Lung microvascular endothelial cell (primary cell): ENCODE measurements at places on chromosomes 1 and 21.

DNA sequence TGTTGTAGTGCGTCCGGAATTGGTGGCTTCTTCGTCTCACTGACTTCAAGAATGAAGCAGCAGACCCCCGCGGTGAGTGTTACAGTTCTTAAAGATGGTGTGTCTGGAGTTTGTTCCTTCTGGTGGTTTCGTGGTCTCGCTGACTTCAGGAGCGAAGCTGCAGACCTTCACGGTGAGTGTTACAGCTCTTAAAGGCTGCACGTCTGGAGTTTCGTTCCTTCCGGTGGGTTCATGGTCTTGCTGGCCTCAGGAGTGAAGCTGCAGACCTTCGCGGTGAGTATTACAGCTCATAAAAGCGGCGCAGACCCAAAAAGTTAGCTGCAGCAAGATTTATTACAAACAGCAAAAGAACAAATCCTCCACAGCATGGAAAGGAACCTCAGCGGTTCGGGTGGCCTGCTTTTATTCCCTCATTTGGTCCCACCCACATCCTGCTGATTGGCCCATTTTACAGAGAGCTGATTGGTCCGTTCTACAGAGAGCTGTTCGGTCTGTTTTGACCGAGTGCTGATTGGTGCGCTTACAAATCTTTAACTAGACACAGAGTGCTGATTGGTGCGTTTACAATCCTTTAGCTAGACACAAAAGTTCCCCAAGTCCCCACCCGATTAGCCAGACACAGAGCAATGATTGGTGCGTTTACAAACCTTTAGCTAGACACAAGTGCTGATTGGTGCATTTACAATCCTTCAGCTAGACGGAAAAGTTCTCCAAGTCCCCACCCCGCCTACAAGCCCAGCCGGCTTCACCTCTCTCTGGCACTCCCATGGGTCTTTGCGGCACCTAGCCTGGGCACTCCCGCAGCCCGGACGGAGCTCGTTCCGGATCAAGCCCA, 49.6 kb upstream of the KRTAP19-8 start:
- DNase-seq, result no peak

- peak; percentile 97 for DNase-seq
These were observed 36.6 kb downstream of the PLXNA2 start for GRCh38 chr1:208207388-208208131.

- no peak for DNase-seq
These were observed 23.3 kb downstream of the KIRREL1 start for GRCh38 chr1:158016651-158017335.

DNA sequence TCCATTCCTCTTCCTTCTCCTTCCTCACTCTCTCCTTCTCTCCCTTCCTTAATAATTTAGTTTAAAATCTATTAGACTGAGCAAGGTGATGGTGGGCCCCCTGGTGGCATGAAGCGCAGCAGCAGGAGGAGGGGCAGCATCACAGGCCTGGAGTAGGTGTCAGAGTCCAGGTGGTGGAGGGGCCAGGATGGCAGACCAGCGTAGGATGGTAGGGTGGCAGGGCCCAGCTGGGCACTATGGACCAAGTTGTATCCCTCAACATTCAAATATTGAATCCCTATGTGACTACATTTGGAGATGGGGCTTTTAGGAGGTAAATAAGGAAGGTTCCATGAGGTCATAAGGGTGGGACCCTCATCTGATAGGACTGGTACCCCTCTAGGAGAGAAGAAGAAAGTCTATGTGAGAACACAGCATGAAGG, 61.0 kb downstream of the WDR4 start:
- peak; percentile 65 for DNase-seq

- DNase-seq, result no peak
These were observed 39.4 kb upstream of the FAM131C start for GRCh38 chr1:16112596-16113555.

- DNase-seq, result peak; percentile 29
These were observed 17.1 kb downstream of the ETS2 start for GRCh38 chr21:38822778-38823238.

DNA sequence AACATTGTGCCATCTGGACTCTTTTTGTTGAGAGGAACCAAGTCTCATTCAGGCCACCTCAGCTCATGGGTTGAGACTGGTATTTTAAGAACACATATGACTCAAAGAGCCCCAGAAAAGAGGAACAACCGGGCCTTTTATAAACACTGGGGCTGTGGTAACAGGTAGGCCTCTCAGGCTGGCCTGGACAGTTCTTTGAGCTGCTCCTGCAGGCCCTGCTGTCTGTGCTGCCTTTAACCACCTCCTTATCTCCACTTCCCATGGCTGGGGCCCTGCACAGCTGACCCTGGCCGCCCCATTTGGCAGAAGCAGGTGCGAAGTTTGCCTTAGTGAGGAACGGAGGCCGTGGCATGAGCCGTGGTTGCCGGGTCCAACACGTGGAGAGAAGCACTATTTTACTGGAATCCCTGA, 163.3 kb downstream of the RHOU start:
- DNase-seq, result no peak

DNA sequence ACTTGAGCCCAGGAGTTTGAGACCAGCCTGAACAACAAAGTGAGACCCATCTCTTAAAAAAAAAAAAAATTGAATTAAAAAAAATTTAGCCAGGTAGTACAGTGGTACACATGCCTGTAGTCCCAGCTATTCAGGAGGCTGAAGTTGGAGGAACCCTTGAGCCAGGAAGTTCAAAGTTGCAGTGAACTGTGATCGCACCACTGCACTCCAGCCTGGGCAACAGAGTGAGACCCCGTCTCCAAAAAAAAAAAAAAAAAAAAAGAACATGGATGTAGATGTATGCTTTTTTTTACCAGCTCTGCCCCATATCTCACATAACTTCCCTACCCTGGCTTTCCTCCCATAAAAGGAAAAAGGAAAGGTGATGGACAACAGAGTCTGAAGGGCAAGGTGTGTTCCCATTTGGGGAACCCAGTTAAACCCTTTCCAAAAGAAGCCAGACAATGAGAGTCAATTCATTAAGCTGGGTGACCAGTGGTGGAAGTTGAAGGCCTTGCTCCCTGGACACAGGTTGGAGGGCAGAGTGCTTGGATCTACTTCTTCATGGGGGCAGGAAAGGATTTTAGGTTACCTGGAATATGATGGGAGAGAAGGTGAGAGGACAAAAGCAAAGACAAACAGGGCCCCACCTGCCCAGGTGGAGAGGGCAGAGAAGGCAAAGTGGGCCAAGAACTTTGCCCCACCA, 2.9 kb downstream of the KRTCAP2 start:
- no peak for DNase-seq

GRCh38 chr21:35208104-35208503, 159.0 kb upstream of the RUNX1 start:
- DNase-seq, result no peak

- no peak for DNase-seq
These were observed 84.6 kb upstream of the B3GALT2 start for GRCh38 chr1:193270996-193271395.

DNA sequence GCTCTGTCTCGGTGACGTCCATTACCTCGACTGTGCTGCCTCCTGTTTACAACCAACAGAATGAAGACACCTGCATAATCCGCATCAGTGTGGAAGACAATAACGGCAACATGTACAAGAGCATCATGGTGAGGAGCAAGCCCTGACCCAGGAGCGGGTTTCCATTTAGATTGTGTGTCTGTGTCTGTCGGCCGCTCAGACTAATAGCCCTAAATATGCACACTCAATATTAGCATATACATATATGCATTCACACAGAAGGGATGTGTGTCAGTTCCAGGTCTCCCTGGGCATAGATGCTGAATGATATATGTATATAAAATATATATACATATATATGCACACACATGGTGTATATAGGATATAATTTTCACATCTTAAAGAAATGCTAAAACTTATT, 111.7 kb downstream of the RGL1 start:
- no peak for DNase-seq

- no peak for DNase-seq
These were observed 23.9 kb downstream of the CTNNBIP1 start for GRCh38 chr1:9886092-9886742.

GRCh38 chr1:30670240-30671060, 52.9 kb downstream of the MATN1 start:
- DNase-seq, result no peak

DNA sequence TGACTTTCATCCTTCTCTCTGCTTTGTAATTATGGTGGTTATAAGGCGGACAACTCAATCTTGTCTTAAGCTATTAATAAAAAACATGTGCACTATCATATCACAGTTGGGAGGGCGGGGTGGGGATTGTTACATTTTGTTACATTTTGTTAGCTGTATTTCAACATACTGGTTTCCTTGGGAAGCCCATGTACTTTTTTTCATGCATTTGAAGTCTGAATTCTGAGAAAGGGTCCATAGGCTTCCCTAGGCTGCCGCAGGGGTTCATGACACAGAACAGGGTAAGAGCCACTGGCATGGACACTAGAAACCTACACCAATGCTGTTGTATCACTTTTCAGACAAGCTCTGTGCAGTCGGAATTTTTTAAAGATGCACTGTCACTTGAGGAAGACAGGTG, 178.8 kb downstream of the ETS2 start:
- no peak for DNase-seq

GRCh38 chr1:226217273-226217672, 6.2 kb upstream of the MIXL1 start:
- no peak for DNase-seq

GRCh38 chr1:216114180-216114579, 309.1 kb downstream of the USH2A start:
- no peak for DNase-seq

DNA sequence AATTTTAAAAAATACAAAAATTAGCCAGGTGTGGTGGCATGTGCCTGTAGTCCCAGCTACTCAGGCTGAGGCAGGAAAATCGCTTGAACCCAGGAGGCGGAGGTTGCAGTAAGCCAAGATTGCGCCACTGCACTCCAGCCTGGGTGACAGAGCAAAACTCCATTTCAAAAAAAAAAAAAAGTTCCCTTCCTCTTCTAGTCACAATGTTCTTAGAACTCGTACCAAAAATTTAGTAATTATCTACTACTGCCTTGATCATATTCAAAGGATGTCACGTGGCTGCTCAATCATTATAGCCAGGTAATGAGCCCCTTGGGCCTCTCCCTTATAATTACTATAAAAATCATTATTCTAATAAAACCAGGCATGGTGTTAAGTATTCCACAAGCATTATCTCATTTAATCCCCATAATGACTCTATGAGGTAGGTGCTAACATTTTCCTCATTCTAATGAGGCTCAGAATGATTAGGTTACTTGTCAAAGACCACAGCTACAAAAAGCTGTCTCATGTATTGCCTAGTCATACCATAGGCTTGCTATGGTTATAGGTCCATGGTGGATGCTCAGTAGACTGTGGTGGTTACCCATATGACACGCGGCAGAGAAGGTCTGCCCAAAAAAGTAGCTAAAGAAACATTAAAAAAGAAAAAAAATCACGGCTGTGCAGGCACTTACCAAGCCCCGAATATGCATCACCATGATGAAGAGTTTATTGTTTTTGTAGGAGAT, 15.5 kb upstream of the PPP1R15B start:
- DNase-seq, result no peak

- DNase-seq, result peak; percentile 14
These were observed 76.3 kb upstream of the BEND5 start for GRCh38 chr1:48853006-48853405.

- no peak for DNase-seq
These were observed 115.1 kb downstream of the LHX4 start for GRCh38 chr1:180345148-180345547.

DNA sequence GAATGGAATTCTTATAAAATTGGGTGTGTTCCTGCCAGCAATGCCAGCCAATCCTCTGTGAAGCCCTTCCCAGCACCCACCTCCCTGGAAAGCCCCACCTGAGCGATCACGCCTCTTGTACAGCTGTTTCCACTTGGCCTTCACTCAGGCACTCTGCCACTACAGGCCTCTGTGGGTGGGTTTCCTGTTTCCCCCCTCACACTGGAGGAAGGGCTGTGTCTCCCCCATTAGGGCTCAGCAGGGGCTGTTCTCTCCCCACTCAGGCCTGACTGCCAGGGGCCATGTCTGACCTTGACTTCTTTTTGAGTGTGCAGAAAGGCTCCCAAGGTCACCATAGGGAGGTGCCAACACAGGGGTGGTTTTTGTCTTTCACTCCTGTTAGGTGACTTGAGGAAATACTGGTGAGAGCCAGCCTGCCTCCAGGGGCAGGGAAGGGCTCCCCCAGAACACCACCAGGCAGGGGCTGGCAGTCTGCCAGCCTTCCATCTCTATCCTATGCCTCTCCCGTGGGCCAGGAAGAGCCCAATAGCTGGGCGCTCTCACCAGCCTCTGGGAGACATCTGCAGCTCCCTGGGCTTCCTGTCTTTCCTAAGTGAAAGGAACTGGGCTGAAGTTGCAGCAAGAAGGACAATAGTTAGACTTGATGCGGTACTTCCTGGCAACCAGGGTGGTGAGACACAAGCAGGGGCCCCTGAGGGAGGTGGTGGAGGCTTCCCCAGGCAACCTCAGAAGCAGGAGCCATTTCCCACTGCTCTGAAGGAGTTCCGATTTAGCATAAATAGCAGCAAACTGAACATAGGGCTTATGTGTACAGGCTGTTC, 49.1 kb downstream of the ELK4 start:
- peak; percentile 71 for DNase-seq

GRCh38 chr1:84069236-84069845, 70.4 kb upstream of the TTLL7 start:
- no peak for DNase-seq

GRCh38 chr1:86887479-86888162, 26.3 kb downstream of the SELENOF start:
- DNase-seq, result no peak

DNA sequence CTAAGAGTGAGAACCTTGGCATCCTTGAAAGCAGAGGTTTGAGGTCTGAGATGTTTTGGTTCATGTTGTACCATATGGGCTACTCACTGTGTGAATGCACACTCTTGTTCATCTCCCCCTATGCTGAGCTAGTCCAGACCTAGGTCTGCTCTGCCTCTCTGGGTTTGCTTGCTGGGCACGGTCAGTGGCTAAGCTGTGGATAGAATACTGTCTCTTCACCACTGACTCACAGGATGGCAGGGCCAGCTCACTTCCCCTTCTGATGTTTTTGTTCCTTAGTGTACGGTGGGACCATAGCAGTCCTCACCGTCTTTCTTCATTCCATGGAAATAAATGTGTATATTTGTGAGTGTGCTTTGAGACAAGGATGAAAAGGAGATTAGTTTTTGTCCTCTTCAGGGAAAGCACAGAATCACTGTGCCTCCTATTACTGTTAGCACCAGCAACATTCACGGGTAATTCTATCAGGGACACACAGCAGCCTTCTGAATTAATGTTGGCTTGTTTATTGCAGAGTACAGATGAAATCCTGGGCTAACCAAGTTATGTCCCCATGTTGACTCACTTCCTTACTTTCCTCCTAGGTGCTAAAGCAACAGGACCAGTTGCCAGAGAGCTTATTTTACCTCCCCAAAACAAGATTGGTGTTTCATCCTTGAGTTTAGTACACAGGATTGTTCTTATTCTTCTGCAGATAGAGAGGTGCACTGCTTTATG, 56.9 kb upstream of the IVNS1ABP start:
- peak; percentile 93 for DNase-seq

- DNase-seq, result peak; percentile 36
These were observed 3.3 kb downstream of the UAP1 start for GRCh38 chr1:162564762-162565218.
